ENCODE measurements at places on chromosomes 12 and 14. TPM values are rescaled to one million over a fixed set of nuclear protein-coding genes. Genes with fewer than 3 reads are reported as not detected.

The PLCZ1 gene
- not detected for total RNA-seq

The RAPGEF3 gene
- total RNA-seq: 10.4 TPM

The SHMT2 gene
- total RNA-seq: 155 TPM

The MYF5 gene
- not detected for total RNA-seq

The TAS2R8 gene
- total RNA-seq: not detected

The HSP90AA1 gene
- 261 TPM for total RNA-seq

The DBX2 gene
- total RNA-seq: not detected

The CLEC6A gene
- not detected for total RNA-seq

The STK38L gene
- total RNA-seq: 51.7 TPM

The KRT85 gene
- not detected for total RNA-seq

The KRT83 gene
- not detected for total RNA-seq

The FAM222A gene
- total RNA-seq: 0.26 TPM

The C12orf50 gene
- total RNA-seq: not detected

The CHGA gene
- not detected for total RNA-seq

The CCDC175 gene
- total RNA-seq: not detected
